AG09319 (cell line): ENCODE measurements at places on chromosomes 5 and 9.

DNA sequence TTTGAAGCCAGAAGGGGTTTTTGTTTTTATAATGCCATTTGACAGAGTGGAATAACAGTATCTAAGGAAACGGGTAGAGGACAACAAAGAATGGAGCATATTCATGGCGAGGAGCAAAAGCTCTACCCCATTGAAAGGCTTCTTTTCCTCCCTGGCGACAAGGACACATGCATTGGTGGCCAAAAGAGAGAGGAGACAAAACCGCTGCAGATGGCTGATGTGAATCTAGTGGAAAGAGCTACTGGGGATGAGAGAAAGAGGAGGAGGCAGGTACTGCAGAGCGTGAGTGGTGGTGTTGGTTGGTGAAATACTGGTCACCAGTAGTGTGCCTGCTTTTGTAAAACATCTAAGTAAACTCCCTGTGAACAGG lies 491 bp downstream of the APC start:
- no peak for DNase-seq

DNA sequence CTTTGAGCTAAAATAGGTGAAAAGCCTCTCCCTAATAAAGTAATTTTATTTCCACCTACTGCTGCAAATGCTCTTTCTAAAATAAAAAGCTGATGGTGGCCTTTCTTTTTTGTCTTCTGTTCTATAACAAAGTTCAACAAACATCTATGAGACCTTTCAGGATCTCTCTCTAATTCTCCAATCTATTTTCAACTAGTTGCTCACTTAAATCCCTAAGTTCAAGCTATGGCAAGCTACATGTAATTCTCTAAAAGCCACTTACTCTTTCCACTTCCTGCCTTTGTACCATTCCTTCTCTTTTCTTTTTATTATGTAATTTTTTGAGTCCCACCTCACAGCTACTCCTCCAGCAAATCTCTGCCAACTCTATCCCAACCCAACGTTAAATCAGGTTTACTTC lies 20.9 kb downstream of the CHD1 start:
- DNase-seq = no peak

DNA sequence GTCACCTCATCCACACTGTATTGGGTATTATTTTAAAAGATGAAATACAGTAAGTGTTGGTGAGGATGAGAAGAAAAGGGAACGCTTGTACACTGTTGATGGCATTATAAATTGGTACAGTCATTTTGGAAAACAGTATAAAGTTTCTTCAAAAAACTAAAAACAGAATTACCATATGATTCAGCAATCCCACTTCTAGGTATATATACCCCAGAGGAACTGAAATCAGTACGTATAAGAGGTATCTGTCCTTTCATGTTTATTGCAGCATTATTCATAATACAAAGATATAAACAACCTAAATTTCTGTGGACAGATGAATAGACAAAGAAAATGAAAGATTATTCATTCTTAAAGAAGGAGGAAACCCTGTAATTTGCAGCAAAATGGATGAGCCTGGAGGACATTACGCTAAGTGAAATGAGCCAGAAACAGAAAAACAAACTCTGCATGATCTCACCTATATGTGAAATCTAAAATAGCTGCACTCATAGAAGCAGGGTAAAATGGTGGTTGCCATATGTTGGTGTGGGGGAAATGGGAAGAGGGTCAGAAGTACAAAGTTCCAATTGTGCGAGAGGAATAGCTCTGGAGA lies 191.6 kb downstream of the TRIM36 start:
- no peak for DNase-seq

GRCh38 chr5:74019923-74020322 lies 393.9 kb downstream of the ARHGEF28 start:
- no peak for DNase-seq

- DNase-seq = no peak
Observed at GRCh38 chr5:57598756-57599155, 116.1 kb upstream of the ACTBL2 start.

GRCh38 chr5:137651022-137651421 lies 84.9 kb downstream of the KLHL3 start:
- no peak for DNase-seq

- no peak for DNase-seq
Observed at GRCh38 chr5:82754036-82754746, 323.0 kb downstream of the TMEM167A start.

DNA sequence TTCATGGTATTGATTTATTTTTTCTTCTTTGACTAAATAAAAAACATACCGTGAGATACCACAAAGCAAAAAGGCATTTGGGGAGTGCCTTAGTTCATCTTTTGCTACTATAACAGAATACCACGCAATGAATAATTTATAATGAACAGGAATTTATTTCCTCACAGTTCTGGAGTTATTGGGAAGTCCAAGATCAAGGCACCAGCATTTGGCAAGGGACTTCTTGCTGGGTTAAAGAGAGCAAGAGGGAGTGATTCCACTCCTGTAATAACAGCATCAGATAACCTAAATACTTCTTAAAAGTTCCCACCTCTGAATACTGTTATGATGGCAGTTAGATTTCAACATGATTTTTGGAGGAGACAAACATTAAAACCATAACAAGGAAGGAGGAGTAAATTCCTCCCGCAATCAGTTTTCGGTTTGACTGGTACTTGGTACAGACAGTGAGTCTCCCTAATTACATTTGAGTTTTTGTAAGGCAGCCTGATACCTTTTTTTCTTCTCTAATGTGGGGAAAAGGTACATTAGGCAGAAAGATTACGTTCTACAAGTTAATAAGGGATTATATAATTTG lies 8.8 kb upstream of the OMD start:
- DNase-seq = no peak

GRCh38 chr5:34652914-34653313 lies 3.2 kb upstream of the RAI14 start:
- DNase-seq = peak; percentile 61

- no peak for DNase-seq
Observed at GRCh38 chr9:136300866-136301265, 3.0 kb downstream of the CCDC187 start.

GRCh38 chr5:126863402-126863801 lies 86.5 kb downstream of the LMNB1 start:
- DNase-seq = no peak

- DNase-seq = no peak
Observed at GRCh38 chr5:176647843-176648473, 674 bp downstream of the TSPAN17 start.
